ENCODE measurements at places on chromosomes 2 and 18.

- DNase-seq = no peak
Observed at GRCh38 chr2:198775737-198776136, 682.0 kb downstream of the SATB2 start.

- no peak for DNase-seq
Observed at GRCh38 chr2:237629188-237629534, 1.8 kb downstream of the LRRFIP1 start.

GRCh38 chr18:31819106-31819924, 58.6 kb upstream of the SLC25A52 start:
- no peak for DNase-seq

DNA sequence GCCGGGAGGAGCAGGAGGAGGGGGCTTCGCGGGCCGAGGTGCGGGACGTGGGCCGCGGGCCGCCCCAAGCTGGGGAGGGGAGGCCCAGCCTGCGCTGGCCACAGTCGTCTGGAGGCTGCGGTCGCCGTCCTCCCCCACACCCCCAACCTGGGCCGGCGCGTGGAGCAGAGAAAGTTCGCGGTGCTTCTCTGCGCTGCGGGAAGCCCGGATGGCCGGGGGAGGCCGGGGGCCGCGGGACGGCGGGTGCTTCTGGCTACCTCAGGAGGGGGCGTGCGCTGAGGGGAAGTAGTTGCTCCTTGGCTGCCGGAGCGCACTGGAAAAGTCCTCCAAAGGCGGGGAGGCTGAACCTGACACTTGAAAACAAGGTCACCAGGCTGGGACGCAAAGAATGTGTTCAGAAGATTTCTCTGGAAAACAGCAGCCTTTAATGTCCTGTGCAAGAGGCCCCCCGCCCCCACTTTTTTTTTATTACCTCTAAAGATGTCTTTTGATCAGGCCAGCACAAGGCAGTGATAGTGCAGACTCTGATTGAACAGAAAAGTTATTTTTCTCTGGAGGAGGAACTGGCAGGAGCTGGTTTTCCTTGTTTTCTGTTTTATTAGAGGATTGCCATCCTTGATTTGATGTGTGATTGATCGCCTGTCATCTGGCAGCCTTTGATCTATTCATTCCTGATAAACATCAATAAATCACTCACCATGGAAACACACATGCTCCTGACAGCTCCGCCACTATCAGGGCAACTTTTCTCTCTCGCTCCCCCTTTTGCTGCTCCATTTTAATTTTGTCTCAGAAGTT, 1.6 kb downstream of the TSHZ1 start:
- peak; percentile 59 for DNase-seq

DNA sequence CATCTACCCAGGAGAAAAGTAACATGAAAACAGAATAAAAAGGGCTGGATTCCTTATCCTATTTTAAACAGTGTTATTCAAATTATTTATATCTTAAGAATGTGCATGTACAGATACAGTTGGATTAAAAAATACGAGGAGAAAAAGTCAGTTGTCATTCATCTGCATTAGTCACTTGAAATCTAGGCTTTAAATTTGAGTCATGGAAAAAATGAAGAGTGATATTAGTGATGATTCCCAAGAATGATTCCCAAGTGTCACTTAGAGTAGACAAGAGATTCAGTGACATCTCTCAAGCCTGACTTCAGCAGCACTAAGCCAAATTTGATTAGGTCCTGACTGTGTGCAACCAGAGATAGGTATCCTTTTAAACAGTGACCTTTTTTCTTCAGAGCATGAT, 394.2 kb downstream of the IRS1 start:
- DNase-seq = no peak

DNA sequence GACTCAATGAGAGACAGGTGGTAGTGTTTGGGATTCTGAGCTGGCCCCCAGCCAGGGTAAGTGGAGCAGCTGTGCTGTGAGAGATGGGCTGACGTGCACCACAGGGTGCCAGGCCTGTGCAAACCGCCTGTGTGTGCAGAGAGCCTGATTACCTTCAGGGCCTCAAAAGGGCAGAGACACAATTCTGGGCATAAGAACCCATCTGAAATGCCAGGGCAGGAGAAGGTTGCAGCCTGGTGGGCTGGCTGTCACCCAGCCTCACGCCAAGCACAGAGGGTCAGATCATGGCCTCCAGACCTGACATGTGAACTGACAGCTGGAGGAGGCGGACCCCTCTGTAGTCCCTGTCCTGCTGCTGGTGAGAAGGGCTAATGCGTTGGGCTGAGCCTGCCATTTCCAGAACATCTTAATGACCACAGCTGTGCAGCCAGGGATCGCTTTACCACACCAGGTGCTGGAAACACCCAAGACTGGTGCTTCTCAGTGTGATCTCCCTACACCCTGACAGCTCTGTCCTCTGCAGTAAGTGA, 100.9 kb downstream of the ARL4C start:
- DNase-seq = no peak

- DNase-seq = no peak
Observed at GRCh38 chr2:216101109-216101508, 8.0 kb upstream of the XRCC5 start.

- no peak for DNase-seq
Observed at GRCh38 chr2:161391737-161392506, 24.2 kb upstream of the TBR1 start.

GRCh38 chr18:45521136-45521535, 94.1 kb upstream of the SLC14A2 start:
- DNase-seq = no peak

DNA sequence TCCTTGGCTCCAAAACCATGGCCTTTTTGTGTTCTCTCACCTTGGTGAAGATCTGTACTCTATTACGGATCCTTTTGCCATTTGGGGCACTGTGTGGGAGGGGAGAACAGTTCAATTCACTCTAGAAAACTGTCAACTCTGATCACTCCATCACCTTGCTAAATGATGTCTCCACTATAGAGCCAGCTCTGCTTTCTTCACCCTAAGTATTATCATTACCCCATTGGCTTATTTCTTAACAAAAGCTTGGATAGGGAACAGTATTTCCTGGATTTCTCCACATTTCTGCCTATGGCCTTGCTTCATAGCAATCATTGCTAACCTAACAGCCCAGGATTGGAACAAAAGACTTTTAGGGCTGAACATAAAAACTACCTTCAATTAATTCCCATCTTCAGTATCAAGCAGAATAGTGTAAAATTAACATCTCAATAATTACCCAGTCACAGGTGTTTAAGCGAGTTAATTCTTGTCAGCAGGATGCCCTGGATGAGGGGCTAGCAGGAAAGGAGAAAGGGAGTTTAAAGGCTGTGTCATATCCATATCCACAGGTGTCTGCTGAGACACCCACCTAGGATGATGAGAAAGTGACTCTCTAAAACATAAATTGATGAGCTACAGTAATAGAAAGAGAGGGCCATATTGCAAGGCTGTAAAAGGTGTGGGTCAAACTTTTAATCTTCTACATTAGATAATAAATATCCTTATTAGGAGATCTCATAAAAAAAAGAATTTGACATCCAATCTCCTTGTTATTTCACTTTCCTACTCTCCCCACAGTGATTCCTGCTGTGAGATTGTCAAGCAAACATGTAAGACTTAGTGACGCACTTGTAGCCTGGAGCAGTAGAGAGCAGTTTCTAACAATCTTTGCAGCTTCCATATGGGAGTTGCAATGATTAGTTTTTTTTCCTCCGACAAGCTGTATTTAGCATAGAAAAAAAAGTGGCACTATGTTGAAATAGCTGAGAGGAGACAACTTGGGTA, 589.5 kb upstream of the NXPH2 start:
- no peak for DNase-seq

- no peak for DNase-seq
Observed at GRCh38 chr2:20027260-20027677, 14.8 kb upstream of the MATN3 start.

GRCh38 chr2:222052934-222053367, 245.8 kb downstream of the PAX3 start:
- peak; percentile 17 for DNase-seq

- no peak for DNase-seq
Observed at GRCh38 chr18:24985586-24985985, 366.4 kb downstream of the ZNF521 start.

GRCh38 chr2:204913312-204913711, 368.0 kb downstream of the PARD3B start:
- no peak for DNase-seq

DNA sequence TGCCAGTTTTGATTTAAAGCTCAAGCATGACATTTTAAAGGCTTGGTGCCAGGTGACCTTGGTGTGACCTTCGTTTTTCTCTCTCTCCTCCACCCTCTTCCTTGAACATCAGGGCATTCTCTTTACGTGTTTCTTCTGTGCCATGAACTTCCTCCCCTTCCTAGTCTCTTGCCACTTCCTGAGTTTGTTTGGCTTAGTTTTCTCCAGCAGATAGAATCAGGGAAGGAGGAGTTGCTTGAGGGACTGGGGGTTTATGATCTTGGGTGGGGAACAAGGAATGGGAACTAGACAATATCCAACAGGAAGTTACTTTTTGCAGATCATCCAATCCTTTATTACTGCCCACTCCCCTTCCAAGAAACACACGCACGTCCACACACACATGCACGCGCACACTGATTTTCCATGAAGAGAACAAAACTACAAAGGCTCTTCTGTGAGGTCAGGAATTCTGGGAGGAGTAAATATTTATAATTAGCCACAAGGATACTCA, 210.6 kb upstream of the EPAS1 start:
- DNase-seq = no peak

GRCh38 chr2:74226648-74227213, 28.3 kb downstream of the MTHFD2 start:
- no peak for DNase-seq
